ENCODE measurements at places on chromosomes 1 and 21.

GRCh38 chr1:109427171-109427467 is 871 bp upstream of the PSMA5 start:
- DNase-seq: no peak
- H3K27ac ChIP-seq: peak overlapping the region; percentile 90
- no peaks in the 10 kb centered on the region for H3K27me3 ChIP-seq
- no peaks in the 10 kb centered on the region for H3K36me3 ChIP-seq
- peak overlapping the region; percentile 89 for H3K4me3 ChIP-seq
- H3K4me1 ChIP-seq: no peaks in the 10 kb centered on the region

- peaks cover 55% of the 10 kb centered on the region for H3K4me1 ChIP-seq
- no peaks in the 10 kb centered on the region for H3K27me3 ChIP-seq
- H3K36me3 ChIP-seq: peaks cover 5% of the 10 kb centered on the region
- H3K4me3 ChIP-seq: no peak overlapping the region
- no peak for DNase-seq
- no peak overlapping the region for H3K27ac ChIP-seq
These were observed 85.3 kb downstream of the PLXNA2 start for GRCh38 chr1:208158640-208159554.

- peaks cover 62% of the 10 kb centered on the region for H3K36me3 ChIP-seq
- H3K27me3 ChIP-seq: no peaks in the 10 kb centered on the region
- H3K4me3 ChIP-seq: no peak overlapping the region
These were observed 33.3 kb downstream of the BMP8A start for GRCh38 chr1:39524591-39525365.

GRCh38 chr1:20126806-20127440 is 7.6 kb upstream of the PLA2G2D start:
- no peak for DNase-seq
- H3K4me3 ChIP-seq: no peak overlapping the region
- H3K36me3 ChIP-seq: no peaks in the 10 kb centered on the region
- H3K27me3 ChIP-seq: no peaks in the 10 kb centered on the region
- H3K27ac ChIP-seq: no peak overlapping the region

Measured in spinal cord (tissue), 10 donors.